Stimulated activated naive CD8-positive, alpha-beta T cell treated with anti-CD3 and anti-CD28 coated beads, Interleukin-15, amount 100 ng/mL, for 72 hours (primary cell): ENCODE measurements at places on chromosomes 6 and 20.
A peak's percentile ranks its signal among the peaks of the same experiment; 100 is the strongest.

DNA sequence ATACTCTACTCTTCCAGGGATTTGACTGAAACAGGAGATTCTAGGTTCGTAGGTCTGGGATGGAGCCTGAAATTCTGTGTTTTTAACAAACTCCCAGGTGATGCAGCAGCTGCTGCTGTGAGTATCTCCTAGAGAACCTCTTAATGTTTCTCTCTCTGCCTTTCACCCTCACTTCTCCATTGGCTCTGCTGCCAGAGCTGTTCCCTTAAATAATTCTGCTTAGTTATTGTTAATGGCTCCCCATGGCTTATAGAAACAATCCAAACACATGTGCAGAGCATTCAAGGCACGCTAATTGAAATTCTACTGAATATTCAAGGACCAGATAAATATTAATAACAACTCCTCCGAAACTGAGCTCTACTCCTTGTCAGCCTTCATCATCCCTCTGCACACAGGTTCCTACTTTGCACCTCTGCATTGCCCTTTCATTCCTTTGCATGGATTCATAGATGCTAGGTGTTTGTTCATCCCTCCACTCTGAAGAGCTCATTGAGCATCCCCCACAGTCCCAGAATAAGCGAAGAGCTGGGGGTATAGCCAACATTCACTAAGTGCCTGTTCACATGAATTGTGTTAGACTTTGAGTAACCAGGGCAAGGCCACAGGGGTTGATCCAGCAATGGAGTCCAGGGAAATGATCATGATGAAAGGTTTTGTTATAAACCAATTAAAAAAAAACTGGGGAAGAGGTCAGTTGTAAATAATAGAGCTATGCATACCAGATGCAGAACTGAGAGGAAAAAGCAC, 488.4 kb upstream of the JAG1 start:
- DNase-seq = no peak

DNA sequence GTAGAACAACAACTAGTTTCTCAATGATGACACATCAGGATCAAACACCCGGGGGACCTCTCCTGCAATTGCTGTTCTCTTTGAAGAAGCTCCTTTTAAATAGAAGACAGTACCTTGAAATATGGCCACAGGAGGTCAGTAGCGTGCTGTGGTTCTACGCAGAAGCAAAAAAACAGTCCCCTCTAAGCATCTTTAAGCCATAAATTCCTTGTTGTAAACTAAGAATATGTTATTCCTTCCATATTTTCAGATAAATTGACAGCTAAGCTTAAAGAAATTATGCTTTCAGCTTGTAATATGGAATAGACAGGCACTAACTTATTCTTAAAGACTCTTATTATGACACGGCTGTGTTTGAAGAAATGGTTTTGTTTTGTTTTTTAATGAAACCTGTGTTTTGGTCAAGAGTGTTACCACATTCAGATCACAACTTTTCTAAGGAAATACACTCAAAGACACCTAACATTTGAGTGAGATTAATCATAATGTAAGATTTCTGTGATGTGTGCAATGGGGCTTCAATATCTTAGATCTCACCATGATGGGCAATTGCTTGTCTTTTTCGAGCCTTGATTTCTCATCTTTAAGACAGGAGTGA, 49.7 kb upstream of the IL20RA start:
- DNase-seq = peak; percentile 53

DNA sequence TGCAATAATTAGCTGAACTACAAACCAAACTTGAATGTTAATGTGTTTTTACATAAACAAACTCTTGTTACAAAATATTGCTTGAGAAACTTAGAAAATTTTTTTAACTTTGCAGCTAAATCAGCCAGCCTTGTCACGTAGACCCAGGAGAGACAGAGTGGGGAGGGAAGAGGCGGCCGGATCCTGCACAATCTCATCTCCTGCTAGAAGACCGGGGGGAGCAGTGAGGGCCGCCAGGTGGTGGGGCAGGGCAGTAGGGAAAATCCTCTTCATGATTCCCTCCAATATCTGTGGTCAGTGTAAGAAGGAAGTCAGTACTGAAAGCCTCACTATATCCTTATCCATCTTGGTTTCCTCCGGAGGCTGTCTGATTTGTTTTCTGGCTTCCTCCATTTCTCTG, 193.3 kb downstream of the PACRG start:
- DNase-seq = no peak

DNA sequence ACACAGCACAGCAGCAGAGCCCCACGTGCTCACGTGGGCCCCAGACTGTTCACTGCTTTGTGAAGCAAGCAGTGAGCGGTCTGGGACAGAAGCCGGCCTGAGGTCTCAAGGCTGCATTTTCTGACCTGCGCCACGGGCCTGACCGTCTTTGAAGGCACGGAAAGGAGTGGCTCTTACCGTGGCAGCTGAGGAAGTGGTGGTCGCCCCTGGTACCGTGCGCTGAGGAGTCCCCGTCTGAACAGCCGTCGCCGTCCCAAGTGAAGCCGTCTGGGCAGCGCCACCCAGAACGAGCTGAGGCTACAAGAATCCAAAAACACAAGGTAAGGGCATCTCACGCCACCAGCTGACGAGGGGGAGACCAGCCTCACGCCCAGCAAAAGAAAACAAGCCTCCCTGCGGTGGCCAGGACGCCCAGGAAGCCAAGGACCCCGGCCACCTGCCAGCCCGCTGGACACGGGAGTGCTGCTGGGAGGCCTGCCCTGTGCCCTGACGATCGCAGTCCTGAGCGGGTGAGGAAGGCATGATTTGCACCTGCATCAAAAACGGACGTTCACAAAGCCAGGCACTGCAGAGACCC, 55.7 kb downstream of the TAF4 start:
- no peak for DNase-seq

GRCh38 chr6:82711105-82711827, 347.6 kb downstream of the TPBG start:
- DNase-seq = no peak
